ENCODE measurements at places on chromosomes 2 and 18.

GRCh38 chr2:15066138-15066537, 433.6 kb downstream of the LRATD1 start:
- no peak for DNase-seq

DNA sequence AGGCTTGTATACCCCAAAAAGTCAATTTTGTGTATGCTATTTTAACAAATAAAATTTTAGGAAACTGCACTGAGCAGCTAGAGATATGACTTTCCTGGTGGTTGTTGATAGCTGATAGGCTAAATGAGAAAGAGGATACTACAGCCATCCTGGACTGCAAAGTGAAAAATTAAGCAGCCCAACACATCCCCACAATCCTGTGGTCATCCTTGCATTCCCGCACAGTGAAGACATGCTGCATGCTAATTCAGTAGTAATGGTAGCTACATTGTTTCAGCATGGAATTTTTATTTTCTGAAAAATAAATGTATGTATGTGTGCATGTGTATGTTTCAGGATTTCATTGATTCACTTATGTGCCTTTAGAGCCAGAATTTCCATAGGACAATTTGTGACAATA, 124.2 kb upstream of the CCDC68 start:
- no peak for DNase-seq

DNA sequence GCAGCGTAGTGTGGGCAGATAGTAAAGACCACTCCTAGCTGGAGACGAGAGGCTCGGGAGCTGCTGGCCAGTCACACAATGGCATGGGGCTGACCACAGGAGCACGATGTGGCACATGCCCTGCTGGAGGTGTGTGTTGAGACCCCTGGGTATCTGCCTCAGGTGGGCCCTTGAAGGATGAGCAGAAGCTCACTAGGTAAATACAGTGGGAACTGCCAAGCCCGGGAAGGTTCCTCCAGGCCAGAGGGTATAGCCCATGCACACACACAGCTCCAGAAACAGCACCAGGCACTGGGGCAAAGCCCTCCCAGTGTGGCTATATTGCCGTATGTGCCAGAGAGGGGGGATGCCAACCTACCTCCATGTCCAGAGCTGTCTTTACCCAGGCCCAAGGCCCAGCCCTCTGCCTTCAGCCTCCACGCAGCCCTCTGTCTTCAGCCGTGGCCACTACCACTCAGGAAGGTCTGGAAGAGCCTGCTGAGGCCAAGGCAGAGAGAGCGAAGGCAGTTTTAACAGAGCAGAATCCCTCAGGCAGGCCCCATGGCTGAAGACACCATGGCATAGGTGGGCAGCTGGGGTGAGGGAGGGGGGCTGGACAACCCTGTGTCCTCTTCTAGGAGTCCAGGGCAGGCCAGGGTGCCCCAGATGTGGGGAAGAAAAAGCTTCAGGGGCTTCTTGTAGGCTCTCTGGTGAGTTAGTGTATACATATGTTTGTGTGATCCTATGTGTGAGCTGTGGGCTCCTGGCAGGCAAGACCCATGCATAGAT, 7.0 kb upstream of the ARID5A start:
- DNase-seq: no peak

DNA sequence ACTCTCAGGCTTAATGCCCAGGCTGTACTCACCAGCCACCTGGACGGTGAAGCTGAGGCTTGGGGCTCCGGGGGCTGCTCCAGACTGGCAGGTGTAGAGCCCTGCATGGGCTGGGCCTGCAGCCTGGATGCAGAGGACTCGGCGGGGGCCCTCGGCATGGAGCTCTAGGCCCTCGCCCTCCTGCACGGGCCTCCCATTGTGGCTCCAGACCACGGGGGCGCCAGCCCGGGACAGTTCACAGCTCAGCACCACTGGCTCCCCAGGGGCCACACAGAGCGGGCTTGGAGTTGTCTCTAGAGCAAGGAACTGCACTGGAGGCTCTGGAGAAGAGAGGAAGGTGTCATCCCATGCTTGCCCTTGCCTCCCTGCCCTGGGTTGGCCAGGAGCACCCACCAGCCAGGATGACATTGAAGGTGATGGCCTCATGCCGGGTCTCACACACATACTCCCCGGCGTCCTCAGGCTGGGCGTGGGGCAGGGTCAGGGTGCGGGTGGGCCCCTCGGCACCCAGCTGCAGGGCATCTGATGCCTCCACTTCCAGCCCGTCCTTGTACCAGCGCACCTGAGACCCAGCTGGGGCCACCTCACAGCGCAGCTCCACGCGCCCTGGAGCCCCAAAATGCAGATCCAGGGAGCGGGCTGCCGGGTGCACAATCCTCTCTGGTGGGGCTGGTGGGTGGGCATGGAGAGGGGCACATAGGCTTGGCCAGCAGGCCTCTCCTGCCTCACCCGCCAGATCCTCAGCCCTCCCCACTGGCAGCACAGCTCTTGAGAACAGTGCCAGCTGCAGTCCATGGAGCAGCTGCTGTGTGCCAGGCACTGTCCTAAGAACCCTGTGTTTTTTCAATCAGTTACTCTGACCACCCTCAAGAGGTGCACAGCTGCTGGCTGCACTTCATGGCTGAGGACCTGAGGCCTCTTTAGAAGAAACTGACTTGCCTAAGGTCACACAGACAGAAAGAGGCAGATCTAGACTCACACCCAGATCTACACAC, 13.3 kb downstream of the OBSL1 start:
- DNase-seq: no peak

DNA sequence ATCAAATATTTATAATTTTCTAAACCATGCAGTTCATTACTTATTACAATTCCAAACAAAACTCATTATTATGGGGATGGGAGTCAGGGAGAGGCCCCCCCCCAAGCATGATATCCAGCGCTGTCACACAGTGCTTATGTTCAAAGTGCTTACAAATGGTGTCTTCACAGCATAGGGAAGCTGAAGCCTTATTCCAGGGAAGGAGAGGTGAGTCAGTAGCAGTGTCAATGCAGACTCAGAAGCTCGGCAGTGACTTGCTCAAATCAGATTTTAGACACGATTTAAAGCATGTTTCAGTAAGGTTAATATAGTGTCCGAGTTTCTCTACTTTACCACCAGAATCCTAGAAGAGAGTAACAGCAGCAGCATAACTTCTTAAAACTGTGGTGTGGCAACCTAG, 24.6 kb downstream of the SLC66A3 start:
- DNase-seq: no peak

- DNase-seq: no peak
Measured at GRCh38 chr2:85329181-85329651, 1.4 kb upstream of the TGOLN2 start.

- DNase-seq: no peak
Measured at GRCh38 chr2:6769346-6769745, 96.4 kb downstream of the CMPK2 start.

DNA sequence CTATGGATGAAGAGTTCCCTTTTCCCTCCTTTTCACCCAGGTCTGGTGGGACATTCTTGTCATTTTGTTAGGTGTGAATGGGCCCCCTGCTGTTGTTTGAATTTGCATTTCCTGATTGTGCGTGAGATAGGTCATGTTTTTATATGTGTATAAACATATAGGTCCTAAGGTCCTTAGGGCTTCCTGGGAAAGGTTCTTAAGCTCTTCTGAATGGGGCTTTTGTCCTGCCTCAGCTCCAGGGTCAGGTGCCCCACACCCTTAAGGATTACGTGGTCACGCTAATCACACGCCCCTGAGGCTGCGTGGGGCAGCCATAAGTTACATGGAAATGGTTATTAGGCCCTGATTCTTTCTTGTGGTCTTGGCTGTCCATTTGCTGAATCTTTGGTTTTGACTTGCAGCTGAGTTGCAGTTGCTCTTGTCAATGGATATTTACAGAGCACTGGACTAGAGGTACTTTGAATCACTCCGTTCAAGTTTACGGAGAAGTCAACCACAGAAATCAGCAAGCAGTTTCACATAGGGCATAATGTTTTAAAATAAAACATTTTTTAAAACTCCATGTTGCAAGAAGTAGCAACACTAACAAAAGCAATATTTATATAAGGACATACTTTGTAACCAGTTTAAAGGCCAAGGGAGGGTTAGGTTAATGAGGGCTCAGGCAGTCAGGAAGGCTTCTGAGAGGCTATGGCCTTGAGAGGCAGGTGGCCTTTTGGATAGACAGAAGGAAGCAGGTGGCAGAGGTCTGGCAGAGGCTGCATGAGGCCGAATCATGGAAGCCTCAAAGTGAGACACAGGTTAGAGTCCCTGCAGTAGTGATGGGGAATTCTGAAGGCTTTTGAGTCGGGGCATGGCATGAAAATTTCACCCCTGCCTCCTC, 24.2 kb downstream of the LIPG start:
- DNase-seq: no peak

DNA sequence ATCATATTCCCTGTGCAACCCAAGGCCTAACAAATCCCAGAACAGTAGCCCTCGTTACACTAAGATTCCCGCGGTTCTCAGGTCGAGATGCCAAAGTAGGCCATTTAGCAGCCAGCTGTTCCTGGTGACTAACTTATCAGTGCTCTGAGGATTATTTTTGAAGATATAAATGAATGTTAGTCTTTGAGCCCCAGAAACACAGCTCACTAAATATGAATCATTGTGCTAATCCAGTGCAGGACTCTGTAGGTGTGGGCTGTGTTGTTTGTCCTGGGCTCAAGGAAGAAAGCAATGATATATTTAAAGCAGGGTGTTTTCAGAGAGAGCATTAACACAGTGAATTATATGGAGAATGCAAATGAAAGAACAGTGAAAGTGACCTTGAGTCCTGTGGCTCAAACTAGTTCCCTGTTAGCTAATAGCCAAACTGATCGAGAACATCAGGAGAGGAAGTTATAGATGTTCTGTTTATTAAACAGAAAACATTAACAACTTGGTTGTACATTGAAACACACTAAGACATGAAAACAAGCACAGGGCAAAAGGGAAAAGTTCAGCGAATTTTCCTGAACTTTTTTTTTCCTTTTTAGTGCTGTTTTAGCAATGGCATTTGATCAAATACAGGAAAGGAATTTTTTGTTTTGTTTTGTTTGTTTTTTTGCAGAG, 228.3 kb downstream of the RNF152 start:
- DNase-seq: no peak

GRCh38 chr2:58434692-58435091, 193.6 kb upstream of the FANCL start:
- DNase-seq: no peak

GRCh38 chr2:227823922-227824321, 10.3 kb downstream of the CCL20 start:
- no peak for DNase-seq

DNA sequence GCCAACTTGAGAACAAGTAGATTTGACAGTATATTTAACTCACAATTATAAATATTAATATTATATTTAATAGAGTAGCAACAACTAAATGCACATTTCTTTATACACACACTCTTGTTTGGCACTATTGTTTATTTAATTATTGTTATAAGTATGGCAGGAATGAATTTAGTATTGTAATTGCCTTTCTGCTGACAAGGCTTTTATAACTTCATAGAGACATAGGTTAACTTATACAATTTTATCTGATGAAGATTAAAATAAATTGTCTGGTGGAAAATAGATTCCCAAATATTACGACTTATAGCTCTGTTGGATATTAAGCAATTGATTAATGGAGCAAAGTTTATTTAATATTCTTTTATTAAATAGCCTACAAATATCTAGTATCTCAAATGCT, 347.9 kb upstream of the CDH19 start:
- DNase-seq: no peak

GRCh38 chr2:132651115-132652045, 18.6 kb downstream of the LYPD1 start:
- DNase-seq: no peak

GRCh38 chr2:120324933-120325332, 21.0 kb upstream of the INHBB start:
- no peak for DNase-seq

GRCh38 chr2:24878341-24878740, 41.7 kb downstream of the ADCY3 start:
- no peak for DNase-seq

GRCh38 chr18:58669731-58670378, 1.4 kb upstream of the MALT1 start:
- DNase-seq: peak; percentile 62

- no peak for DNase-seq
Measured at GRCh38 chr2:158905784-158906183, 62.7 kb upstream of the TANC1 start.

- DNase-seq: no peak
Measured at GRCh38 chr2:200450288-200450687, 59.6 kb downstream of the KCTD18 start.

GRCh38 chr2:129242269-129242668, 737.2 kb upstream of the RAB6C start:
- no peak for DNase-seq

- DNase-seq: no peak
Measured at GRCh38 chr18:63159590-63159989, 160.0 kb downstream of the BCL2 start.

DNA sequence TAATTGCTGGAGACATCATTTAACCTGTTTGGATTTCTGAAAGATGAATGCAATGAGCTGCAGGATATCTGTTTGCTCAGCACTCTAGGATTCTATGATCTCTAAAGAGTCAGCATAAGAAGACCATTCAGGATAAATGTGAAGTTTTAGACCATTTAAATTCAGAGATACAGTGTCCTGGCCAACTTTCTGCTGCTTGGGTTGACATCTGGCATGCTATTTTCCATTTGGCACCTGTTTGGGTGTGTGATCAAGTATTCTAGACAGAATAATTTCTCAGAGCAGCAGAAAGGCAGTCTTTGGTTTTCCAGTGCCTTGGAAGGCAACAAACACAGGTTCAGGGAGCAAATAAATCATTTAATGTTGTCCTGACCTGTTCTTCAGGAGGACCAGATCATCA, 144.8 kb upstream of the NDUFV2 start:
- no peak for DNase-seq

DNA sequence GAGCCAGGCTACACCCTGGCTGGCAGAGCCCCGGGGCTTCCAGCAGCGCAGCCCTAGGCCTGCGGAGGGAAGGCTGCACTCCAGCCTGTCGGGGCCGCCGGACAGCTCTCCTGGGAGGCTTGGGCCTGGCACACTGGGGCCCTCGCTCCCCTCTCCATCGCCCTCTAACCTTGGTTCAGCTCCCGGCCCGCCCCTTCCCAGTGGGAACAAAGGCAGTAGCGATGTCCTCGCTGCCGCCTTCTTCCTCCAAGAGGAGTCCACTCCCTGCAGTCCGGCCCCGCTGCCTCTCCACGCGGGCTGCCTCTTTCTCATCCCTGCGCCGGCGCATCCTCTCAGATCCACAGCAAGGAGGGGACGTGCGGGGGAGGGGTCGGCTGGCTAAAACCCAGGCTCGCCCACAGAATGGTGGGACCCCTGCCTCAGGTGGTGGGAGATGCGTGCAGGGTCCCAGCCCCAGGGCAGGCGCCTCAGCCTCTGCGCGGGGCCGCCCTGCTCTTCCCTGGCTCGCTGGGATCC, 138.1 kb downstream of the TWIST2 start:
- no peak for DNase-seq

DNA sequence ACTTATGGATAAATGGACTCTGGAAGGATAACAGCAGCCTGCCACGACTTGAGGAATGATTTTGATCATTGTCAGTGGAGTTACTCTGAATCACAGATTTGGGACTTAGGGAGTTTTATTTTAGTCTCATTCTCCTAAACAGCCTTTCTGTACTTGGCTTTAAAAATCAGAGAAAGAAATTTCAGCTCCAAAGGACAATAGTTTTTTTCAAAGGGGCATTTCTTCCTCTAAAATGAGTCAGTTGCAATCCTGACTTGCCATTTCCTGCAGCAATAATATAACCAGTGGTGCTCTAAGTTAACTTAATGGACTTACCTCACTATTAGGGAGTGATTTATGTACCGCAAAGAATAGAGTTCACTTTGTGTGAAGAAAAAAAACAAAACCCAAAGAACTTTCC, 35.1 kb upstream of the MTX2 start:
- no peak for DNase-seq

GRCh38 chr18:32346671-32347070, 124.0 kb downstream of the GAREM1 start:
- no peak for DNase-seq

- no peak for DNase-seq
Measured at GRCh38 chr2:38991899-38992298, 102.2 kb downstream of the ARHGEF33 start.
